ENCODE measurements at places on chromosomes 6 and 20.
A peak's percentile ranks its signal among the peaks of the same experiment; 100 is the strongest.

GRCh38 chr6:127968394-127968793 lies 67.5 kb upstream of the THEMIS start:
- no peak for DNase-seq

DNA sequence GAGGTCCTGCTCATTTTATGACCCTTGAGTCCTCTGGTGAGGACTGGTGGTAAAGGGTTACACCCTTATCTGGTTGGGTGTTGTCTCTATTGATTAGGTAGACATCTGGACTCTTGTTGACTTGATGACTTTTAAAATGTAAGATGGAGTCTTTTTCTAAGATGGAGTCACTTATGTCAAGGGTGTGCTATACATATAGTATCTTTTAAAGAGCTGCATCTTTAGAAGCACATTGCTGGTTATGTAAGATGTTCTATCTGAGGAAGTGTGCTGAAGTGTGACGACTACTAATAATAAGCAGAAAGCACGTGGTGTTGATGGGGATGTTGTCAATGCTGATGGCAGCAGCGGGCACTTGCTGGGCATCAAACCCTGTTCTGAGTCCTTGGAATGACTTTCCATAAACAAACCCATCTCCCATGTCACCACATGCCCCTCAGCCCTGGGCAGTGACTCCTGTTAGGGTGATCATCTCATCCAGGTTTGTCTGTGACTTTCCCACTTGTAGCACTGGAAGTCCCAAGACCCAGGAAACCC lies 229.6 kb downstream of the EYA2 start:
- DNase-seq: no peak

GRCh38 chr6:86780923-86781322 lies 156.4 kb upstream of the HTR1E start:
- no peak for DNase-seq

DNA sequence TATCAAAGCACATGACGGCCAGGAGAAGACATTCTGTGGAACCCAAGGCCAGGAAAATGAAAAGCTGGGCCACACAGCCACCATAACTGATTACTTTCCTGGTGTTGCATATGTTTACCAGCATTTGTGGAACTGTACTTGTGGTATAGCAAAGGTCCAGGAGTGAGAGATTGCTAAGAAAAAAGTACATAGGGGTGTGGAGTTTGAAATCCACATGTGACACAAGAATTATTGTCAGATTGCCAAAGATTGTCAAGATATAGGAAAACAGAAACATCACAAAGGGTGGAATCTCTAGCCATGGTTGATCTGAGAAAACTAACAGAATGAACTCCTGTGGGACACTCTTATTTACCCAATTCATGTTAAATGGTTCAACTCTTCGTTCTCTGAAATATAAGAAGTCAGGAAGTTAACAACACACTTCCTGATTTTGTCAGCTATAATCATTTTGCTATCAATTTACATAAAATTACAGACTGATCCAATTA lies at the start of gene OR2B2:
Gene OR2B2, minus strand, starts transcription at position 441 of the 491 bp plus-strand sequence. Its CDS starts 77 bp downstream, at position 364.
- DNase-seq: no peak

DNA sequence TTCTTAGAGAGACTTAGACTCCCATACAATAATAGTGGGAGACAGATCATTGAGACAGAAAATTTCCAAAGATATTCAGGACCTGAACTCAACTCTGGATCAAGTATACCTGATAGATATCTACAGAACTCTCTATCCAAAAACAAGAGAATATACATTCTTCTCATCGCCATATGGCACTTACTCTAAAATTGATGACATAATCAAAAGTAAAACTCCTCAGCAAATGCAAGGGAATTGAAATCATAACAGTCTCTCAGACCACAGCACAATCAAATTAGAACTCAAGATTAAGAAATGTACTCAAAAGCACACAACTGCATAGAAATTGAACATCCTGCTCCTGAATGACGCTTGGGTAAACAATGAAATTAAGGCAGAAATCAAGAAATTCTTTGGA lies 28.7 kb downstream of the PERP start:
- DNase-seq: no peak

DNA sequence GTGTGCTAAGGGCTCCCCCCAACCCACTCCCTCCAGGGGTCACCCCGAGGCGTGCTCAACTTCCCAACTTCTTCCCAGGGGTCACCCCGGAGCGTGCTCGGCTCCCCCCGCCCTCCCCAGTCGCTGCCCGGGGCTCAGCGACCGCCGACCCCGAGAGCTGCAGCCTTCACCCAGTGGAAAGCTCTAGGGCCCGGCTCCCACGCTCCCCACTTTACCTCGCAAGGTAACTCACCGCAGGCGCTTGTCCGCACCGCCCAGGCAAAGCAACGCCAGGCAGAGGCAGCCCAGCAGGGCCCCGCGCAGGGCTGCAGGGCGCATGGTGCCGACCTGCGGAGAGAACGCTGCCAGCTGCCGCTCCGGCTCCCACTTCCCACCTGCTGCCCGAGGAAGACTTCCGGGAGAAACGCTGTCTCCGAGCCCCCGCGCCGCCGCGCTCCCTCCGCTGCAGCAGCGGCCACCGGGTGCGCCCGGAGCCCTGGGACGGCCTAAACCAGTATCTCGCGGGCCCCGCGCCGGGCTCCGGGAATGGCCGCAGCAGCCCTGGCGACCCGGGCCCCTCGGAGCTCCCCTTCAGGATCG lies 396 bp downstream of the RNASET2 start:
- DNase-seq: peak; percentile 66

GRCh38 chr20:24761220-24762065 lies 187.6 kb upstream of the CST7 start:
- no peak for DNase-seq

DNA sequence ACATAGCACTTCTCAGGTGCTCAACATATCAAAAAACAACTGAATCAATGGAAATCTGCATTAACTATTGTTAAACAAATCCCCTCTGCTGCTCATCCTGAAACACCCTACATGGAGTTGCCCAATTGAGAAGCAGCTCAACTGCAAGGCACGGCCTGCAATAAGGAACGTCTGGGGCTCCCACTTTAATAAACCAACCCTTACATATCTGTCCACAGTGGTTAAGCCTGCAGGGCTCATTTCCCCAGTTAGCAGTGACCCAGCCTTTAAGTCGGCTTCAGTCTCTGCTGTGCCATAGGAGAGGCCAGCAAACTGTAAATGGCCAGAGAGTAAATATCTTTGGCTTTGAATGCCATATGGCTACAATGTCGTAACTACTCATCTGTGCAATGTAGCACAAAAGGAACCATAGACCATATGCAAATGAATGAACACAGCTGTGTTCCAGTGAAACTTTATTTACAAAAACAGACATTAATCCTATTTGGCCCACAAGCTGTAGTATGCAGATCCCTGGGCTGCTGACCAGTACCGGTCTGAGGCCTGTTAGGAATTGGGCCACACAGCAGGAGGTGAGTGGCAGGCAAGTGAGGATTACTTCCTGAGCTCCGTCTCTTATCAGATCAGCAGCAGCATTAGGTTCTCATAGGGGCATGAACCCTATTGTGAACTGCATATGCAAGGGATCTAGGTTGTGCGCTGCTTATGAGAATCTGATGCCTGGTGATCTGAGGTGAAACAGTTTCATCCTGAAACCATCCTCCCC lies 522.7 kb upstream of the CDH4 start:
- DNase-seq: no peak

DNA sequence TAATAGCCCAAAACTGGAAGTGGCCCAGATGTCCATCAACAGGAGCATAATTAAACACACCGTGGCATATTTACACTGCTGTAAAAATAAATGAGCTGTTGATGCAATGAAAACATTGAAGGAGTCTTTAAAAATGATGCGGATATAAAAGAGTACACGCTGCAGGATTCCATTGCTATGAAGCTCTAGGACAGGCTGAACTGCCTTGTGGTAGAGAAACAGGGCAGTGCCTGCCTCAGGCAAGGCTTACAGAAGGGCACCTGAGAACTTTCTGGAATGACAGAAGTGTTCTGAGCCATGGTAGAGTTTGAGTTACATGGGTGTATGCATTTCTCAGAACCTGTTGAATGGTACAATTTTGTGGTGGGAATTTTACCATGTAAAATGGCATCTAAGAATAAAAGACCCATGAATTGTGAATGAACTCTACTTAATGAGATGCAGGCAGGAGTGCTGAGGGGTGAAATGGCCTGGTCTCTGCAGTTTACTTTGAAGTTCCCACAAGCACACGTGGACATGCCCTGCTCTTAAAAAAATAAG lies 45.3 kb upstream of the RIN2 start:
- no peak for DNase-seq

GRCh38 chr20:43681991-43682410 lies 15.1 kb downstream of the MYBL2 start:
- no peak for DNase-seq

DNA sequence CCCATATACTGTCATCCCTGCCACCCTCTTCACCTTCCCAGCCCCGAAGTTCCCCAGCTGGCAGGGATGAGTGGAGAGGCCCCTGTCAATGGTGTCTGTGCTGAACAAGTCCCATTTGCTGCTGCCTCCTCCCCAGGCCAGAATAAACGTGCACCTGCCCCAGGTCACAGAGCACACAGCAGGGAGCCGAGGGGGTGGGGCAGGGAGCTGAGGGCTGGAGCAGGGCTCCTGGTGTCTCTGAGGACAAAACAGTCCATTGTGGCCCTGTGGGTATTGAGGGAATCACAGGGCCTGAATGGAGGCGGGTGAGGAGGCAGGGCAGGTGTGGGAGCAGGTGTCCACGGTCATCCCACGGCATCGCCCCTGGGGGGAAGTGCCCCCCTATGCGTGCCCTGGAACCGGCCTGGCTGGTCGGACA lies 55.8 kb downstream of the SNAI1 start:
- DNase-seq: peak; percentile 79

- DNase-seq: no peak
Measured at GRCh38 chr20:58599966-58600365, 51.1 kb upstream of the STX16 start.

Measured in NCI-H1105 treated with DMSO at 0.1 percent for 48 hours (cell line).